ENCODE measurements at places on chromosomes 1 and 21.

DNA sequence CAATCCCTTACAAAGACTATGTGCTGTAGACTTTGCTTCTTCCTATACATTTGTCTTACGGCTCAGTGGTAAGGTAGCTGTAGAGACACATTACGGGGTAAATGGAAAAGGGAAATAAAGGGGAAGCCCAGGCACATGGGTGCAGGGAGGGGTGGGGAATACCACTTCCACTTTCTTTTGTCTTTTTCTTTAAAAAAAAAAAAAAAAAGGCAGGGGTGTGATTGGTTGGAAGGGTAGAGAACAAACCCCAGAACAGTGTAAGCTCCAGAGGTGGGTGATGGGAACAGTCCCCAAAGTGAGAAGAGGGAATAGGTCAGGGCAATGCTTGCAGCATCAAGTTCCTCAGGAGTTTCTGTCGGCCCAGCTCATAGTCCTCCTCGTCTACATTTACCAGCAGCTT is 3.9 kb downstream of the NIT1 start:
- DNase-seq, result no peak

- DNase-seq, result no peak
These were observed 395.0 kb upstream of the USP24 start for GRCh38 chr1:55610203-55610602.

DNA sequence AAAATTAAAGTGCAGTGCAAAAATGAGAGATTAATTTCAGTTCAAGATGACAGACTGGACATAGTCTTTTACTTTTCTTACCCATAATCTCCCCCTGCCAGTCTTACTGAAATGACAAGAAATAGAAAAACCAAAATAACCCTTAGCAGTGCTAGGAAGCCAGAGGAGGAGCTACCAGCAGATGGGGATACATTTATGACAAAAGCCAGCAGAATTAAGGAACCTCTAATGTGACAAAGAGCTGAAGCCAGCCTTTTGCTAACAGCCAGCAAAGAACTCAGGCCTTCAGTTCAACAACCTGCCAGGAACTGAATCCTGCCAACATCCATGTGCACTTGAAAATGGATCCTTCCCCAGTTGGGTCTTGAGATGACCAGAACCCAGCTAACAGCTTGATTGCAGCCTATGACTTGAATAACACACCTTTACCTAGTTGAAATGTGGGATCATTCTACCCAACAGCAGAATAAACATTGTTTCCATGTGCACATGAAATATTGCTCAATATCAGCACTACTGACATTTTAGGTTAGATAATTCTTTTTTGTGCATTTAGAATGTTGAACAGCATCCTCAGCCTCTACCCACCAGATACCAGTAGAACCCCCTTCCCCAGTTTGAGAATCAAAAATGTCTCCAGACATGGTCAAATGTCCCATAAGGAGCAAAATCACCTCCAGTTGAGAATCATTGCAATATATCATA is 7.9 kb upstream of the TRAF5 start:
- no peak for DNase-seq

DNA sequence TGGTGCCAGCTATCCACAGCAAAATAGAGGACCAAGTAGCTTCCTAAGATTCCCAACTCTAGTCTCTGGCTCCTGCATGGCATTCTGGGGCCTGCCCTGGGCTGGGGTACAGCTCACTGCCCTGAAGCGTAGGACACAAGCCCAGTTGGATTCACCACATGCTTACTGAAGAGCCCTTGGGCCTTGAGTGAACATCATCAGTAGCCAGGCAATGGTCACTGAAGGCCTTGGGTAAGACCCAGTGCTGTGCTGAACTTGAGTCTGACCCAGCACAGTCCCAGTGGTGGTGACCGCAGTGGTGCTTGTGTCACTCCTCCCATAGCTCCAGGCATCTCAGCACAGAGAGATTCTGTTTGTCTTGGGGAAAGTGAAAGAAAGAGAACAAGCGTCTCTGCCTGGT is 7.7 kb upstream of the LCE3A start:
- DNase-seq, result no peak

DNA sequence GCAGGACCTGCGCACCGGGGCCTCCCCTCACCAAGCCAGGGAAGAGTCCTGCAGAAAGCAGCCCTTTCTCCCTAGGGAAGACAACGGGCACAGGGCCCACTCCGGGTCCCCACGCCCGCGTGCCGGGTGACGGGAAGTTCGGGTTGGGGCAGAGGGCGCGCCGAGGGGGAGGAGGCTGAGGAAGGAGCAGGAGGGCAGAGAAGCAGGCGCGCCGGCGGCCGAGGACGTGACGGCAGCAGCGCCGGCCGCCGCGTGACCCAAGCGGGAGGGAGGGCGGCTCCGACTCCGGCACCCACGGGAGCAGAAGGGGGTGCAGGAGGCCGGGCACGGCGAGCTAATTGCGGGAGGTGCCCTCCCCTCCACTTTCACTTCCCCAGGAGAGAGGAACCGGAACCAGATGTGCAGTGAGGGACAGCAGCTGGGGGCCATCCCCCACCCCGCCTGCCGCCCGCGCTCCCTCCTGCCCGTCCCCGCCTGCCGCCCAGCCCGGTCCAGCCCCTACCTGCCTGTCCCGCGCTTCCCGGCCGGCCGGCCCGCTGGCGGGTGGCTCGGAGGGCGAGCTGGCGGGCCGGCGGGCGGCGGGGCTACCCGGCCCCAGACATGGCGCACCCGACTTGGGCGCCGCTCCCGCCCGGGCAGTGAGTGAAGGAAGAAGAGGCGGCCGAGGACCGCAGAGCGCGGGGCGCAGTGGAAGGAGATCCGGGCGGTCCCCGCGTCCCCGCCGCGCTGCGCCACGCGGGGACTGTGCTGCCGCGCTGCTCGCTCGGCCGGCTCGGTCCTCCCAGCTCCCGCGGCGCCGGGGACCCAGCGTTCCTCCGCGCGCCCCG is 510 bp downstream of the DENND4B start:
- no peak for DNase-seq

DNA sequence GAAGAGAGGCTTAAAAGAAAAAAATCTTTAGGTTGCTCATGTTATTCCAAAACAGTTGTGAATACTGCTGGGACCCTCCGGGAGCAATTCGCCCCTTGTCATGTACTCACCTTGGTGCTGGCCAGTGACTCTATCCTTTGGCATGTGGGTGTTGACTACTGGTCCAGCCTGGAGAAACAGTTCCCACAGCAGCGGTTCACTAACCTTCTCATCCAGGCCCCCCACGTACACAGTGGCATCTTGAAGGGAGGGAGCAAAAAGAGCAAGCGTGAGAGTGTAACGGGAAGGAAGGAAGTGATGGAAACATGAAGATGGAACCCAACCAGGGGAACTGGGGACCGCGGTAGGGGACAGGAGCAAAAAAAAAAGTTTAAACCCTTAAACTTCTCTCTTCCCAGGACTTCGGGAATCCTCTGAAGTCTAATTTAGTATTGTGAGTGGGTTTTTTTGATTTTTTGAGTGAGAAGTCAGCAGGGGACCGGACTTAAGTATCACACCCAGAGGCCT is 494 bp downstream of the SF3B4 start:
- DNase-seq, result no peak

DNA sequence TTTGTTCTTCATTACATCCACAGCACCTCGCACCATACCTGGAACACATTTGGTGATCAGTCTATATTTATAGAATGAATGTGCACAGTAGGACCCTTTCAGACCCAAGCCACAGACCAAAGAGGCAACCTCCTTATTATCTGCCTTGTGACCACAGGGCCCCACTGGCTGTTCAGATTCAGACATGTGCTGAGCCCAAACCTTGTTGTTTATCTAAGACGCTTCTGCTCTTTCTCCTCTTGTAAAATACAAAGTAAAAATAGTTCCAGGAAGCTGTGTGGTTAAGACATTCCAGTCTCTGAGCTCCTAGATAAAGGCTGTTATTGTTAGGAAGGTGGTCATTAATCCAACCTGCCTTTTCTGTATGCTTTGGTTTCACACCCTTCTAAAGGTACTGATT is 3.6 kb upstream of the SCMH1 start:
- DNase-seq, result no peak

DNA sequence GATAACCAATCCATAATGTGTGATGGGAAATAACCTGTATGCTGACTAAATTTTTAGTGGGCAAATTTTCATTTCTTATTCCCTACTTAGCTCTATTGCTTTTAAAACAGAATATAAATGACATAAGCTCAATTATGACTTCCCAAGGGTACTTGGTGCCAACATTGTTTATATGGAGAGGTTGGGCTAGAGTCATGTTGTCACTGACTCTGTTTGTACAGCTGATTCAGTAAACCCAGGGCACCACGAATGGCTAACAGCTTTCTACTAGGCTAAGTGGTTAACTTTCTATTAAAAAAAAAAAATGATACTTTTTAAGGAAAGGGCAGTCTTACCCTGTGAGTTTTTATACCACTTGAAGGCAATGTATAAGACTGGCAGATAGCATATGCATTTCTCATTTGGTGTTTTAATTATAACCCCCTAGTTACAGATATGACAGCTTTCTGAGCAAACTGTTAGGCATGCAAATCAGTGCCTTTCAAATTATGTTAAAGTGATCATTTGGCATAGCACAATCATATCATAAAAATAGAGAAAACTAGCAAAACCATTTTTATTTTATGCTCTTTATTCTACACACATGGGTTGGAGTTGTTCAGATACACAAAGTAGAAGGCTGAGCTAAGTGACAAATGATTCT is 147.1 kb downstream of the DNM3 start:
- no peak for DNase-seq

DNA sequence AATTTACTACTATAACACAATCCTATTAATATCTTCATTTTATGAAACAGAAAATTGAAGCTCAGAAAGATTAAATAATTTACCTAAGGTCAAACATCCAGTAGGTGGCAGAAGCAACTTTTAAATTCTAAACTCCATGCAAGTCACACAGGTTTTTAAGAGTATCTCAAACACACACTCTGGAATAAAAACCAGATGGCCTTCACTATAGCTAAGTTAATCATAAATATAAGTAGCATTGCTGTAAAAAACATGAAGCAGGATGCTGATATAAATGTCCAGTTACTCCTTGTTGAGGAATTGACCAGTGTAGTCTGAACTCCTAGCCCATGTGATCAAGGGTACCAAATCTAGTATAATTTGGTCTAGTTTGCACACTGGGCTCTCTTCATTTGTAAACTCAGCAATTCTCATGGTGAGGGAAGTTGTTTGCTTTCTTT is 9.4 kb upstream of the FMO3 start:
- no peak for DNase-seq

GRCh38 chr1:3056641-3057040 is 12.4 kb upstream of the PRDM16 start:
- DNase-seq, result no peak

- DNase-seq, result no peak
These were observed 8.4 kb downstream of the MTF2 start for GRCh38 chr1:93087532-93087931.

DNA sequence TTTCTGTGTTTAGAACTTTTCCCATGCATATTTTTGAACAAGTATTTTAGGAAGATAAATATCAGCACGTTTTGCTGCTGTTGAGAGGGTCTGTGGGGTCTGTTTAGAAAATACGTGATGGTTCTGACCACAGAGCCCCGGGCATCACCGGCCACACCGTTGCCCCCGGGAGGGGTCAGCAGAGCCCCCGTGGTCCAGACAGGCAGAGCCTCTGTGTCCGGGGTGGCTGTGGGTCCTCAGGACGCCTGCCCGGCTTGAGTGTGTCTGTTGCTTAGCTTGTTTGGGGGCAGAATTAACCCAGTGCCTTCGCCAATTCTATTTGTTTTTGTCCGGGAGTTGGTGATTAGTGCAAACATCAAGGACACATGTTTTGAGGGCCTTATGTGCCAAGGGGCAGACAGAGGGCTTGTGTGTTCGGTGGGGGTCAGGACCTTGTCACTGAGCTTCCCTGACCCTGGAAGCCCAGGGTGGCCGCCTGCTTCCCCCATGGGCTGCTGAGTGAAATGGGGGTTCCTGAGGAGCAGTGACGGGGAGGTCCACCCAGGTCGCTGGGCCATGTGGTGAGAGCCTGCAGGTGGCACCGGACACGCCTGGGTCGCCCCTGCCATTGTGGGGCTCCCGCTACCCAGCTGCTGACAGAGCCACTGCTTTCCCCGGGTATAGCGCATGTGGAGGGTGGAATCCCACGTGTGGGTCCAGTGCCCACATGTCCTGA is 122.2 kb downstream of the SIK1 start:
- DNase-seq, result no peak

DNA sequence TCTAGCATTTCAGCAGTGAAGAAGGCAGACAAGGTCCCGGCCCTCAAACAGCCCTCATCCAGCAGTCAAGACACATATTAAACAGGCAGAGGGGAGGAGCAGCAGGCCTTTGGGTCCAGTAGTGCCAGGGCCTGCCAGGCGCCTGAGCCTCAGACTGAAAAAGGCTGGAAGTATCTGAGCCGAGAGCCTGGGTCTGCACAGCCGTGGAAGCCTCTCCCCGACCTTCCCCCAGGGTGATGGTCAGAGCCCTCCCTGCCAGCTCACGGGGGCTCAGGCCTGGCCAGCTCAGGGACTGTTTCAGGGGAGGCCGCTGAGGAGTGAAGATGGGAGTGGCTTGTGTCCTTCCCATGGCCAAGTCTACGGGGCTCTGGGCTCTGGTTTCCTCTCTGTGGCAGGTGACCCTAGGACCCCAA is 565.2 kb downstream of the PTPRU start:
- no peak for DNase-seq

GRCh38 chr1:95203908-95204437 is 30.0 kb upstream of the RWDD3 start:
- DNase-seq, result no peak

DNA sequence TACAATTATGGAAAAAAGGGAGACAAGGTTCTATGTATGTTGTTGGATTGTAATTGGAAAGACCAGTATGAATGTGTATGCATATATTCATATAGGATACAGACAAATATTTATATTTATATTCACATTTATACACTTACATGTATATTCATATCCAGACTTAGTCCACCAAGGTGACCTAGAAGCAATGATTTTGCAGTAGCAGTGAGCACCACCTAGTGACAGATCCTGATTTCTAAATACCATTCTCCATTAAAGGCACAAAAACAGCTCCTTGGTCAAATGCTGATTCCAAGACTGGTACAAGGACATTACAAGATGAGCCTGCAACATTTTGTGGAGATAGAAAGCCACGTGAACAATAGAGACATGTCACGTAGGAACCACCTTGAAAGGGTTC is 153.4 kb downstream of the SDCCAG8 start:
- no peak for DNase-seq

DNA sequence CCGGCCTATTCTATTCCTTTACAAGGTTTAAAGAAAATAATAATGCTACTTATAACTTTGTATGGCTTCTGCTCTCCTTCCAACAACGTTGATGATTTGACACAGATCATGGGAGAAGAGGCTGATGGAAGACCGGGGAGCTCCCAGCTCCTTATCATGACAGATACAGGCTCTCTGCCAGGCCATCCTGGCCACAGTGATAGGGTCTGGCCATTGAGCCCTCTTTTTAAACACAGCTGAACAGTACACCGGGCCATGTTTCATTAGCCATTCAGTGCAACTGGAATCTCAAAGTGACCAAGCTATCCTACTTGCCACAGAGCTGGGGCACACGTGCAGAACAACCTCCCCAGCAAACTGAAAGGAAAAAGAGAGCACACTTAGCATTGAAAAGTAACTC is 34.9 kb downstream of the DNAJC11 start:
- DNase-seq, result no peak

- no peak for DNase-seq
These were observed 6.2 kb downstream of the SLC2A1 start for GRCh38 chr1:42952303-42953001.

Data from cortex of kidney (tissue), 1 donor.